ENCODE measurements at places on chromosomes 6 and 20. TPM values are rescaled to one million over a fixed set of nuclear protein-coding genes. Genes with fewer than 3 reads are reported as not detected.

The KHDC1L gene
- polyA plus RNA-seq, result not detected

The IFT52 gene
- polyA plus RNA-seq, result 27.0 TPM

The LY6G5C gene
- 4.6 TPM for polyA plus RNA-seq

The GTSF1L gene
- polyA plus RNA-seq, result not detected

The MYBL2 gene
- polyA plus RNA-seq, result not detected

The KIF13A gene
- polyA plus RNA-seq, result 12.6 TPM

The OR2B6 gene
- polyA plus RNA-seq, result not detected

The DUSP15 gene
- 143 TPM for polyA plus RNA-seq

The CTAGE9 gene
- not detected for polyA plus RNA-seq

The DOP1A gene
- polyA plus RNA-seq, result 5.1 TPM

The OR2J2 gene
- not detected for polyA plus RNA-seq

The OSBPL2 gene
- polyA plus RNA-seq, result 20.4 TPM
